ENCODE measurements at places on chromosomes 4 and X. TPM values are rescaled to one million over a fixed set of nuclear protein-coding genes. Genes with fewer than 3 reads are reported as not detected.

WNK3 gene
- 0.61 TPM for total RNA-seq

FAM13A gene
- total RNA-seq: 80.3 TPM

TENM3 gene
- 0.18 TPM for total RNA-seq

ZCCHC12 gene
- 0.20 TPM for total RNA-seq

SYP gene
- 4.6 TPM for total RNA-seq

SETD7 gene
- total RNA-seq: 17.6 TPM

FAM47A gene
- total RNA-seq: not detected

GRCh38 chr4:139419388-139419914 lies 34.5 kb upstream of the RAB33B start:
- peak; percentile 15 for DNase-seq

DNA sequence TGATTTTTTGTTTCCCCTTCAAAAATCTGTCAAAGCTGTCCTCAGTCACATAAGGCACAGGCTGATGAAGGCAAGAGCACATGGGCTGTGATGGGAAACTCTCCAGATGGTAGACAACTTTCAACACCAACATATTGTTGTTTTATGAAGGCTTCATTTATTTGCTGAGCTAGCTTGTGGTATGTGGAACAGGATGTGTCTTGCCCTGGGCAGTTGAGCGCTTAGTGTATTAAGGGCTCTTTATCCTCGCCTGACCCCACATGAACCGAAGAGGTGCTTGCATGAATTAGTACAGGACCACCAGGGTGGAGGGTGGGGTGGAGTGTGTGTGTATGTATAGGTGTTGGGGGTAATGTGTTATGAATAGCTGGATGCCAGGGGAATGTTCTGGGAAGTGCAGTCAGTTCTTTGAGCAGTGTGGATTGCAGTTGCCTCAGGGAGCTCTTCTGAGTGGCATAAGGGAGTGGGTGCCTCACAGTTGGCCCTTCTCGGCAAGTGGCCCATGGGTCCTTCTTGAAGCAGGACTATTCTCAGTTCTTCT lies 103.1 kb downstream of the PHEX start:
- no peak for DNase-seq

- DNase-seq: no peak
Observed at GRCh38 chr4:180280726-180281297, 1962.4 kb upstream of the TENM3 start.

DNA sequence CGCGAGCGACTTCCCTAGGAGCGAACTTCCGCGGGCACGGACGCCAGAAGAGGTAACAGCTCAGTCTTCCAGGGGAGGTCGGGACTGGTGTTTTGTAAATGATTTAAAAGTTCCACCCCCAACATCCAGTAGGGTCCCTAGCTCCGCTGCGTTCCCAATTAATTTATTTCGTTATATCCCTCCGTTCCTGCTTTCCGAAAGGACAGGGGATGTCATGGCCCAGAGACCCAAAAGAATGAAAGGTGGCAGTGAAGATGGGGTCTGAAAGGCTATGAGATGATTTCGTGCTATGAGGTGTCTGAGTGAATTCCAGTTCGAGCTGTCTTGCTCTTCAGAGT lies 373 bp upstream of the SMIM43 start:
- DNase-seq: no peak

GRCh38 chr4:119300101-119300978 lies 21.6 kb downstream of the FABP2 start:
- DNase-seq: peak; percentile 97

GRCh38 chr4:7058792-7059191 lies 9.1 kb downstream of the GRPEL1 start:
- DNase-seq: no peak

- DNase-seq: no peak
Observed at GRCh38 chr4:178068136-178068535, 625.9 kb upstream of the AGA start.

DNA sequence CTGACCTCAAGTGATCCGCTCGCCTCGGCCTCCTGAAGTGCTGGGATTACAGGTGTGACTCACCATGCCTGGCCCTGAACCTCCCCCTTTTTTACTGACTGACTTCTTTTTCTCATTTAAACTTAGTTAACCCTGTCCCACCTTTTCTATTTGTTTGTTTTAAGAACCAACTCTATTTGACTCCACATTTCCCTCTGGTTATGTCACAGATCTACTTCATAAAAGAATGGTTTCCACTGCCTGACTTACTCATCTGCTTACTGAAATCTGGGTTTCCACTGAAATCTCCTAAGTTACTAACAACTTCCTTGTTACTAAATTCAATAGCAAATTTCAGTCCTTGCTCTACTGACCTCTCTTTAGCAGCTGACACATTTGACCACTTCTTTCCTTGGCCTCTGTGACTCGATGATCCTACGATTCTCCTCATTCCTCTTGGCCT lies 28.0 kb upstream of the NSUN7 start:
- no peak for DNase-seq

DNA sequence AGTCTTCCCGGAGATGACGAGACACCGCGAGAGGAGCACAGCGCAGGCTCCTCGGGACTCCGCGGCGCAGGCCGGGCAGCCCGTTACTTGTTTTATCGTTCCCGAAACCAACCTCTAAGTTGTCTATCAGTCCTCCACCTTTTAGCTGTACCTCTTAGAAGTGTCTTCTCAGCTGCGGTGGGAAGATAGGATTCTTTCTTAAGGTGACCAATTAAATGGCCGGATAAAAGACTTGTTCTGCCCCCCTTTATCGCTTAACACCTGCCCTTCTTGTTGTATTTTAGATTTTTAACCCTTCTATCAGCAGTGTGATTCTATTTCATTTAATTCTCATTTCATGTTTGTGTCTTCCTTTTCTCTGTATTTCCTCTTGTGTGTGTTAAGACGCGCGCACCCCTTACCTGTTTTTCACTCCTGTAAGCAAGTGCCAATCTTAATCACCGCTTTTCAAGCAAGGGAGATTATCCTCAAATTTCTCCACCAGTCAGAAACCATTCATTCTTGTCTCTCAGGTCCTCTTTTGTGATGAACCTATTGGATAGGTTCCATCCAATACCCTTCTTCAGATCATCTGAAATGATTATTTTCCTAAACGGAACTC lies at the start of gene SLC9B2:
TSS of gene SLC9B2 (minus strand) at position 15 of the 601 bp plus-strand sequence. CDS start 9,211 bp downstream, outside the sequence.
- no peak for DNase-seq

DNA sequence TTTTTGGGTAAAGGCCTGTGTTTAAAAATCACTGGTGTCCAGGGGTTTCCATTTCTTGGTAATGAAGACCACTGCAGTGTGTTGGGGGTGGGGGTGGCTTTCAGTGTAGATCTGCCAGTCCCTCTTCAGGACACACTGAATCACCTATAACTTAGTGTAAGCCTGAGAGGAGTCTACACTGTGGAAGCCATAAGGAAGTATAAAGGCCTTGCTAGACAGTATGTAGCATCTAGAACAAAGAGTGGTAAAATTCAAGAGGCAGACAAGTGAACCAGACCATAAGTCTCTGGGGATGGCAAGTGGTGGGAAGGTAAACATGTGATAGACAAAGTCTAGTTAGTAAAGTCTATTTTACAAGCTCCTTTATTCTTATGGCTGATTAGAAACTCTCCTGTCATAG lies 191.8 kb downstream of the CCNG2 start:
- DNase-seq: no peak

- DNase-seq: peak; percentile 68
Observed at GRCh38 chr4:6763330-6763851, 19.1 kb upstream of the KIAA0232 start.

DNA sequence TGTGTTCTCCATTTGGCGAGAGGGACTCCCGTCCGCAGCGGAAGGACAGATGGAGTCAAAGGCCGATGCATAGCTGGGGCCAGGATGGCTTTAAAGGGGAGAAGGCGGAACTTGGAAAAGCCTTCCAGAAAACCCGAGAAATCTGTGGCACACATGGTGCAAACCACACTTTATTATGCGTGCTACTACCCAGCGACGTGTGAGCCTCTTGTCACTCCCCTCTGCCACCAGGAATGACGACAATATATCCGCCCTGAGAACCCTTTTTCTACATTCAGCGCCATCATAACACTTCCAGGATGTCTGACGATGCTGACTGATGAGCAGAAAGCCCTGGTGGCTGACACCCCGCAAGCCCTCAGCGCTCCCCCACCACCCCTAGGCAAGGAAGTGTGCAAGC lies 689 bp upstream of the DCHS2 start:
- DNase-seq: no peak

- no peak for DNase-seq
Observed at GRCh38 chr4:88857588-88857987, 160.0 kb upstream of the NAP1L5 start.

- DNase-seq: no peak
Observed at GRCh38 chrX:145630806-145631435, 186.7 kb upstream of the SLITRK2 start.

GRCh38 chr4:144565527-144566195 lies 80.3 kb upstream of the HHIP start:
- DNase-seq: no peak

GRCh38 chr4:26131711-26132110 lies 189.1 kb upstream of the RBPJ start:
- DNase-seq: no peak

DNA sequence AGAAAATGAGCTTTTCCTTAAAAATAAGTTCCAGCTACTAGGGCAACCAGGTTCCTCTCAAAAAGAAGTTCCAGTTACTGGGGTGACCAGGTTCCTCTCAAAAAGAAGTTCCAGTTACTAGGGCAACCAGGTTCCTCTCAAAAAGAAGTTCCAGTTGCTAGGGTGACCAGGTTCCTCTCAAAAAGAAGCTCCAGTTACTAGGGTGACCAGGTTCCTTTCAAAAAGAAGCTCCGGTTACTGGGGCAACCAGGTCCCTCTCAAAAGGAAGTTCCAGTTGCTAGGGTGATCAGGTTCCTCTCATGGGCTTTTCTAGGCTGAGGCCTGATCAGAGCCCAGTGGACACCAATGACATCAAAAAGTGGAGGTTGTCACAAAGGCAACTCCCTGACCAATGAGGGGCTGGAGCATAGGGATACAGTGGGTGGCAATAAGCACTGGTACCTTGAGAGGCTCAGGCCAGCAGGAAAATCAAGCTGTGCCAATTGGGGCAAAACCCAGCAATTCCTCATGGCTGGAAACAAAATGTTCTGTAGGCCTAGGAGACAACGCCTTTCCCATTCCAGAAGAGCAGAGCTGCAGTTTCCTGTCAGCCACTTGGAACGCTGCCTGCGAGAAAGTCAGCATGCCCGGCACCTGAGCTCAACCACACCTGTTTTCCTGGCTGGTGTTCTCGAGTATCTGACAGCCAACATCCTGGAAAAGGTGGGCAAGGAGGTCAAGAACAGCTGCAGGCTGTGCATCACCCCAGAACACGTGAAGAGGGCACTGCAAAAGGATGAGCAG lies 12.3 kb upstream of the SYTL5 start:
- DNase-seq: peak; percentile 78

DNA sequence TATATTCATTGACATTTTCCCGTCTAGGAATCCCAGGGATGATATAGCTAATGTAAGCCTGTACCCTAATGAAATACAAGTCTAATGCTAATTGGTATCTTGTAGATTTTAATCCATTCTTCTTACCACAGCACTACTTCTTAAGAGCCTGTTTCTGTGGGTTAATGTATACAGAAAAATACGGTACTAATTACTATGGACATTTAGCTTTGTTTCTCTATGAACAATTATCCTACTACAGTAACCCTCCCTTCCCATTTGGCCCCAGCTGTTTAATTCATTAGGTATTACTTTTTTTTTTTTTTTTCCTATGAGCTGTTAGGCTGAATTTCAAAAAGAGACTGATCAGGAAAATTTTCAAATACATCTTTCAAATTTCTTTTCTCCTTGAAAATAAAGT lies 245.1 kb upstream of the SLC7A11 start:
- DNase-seq: no peak

DNA sequence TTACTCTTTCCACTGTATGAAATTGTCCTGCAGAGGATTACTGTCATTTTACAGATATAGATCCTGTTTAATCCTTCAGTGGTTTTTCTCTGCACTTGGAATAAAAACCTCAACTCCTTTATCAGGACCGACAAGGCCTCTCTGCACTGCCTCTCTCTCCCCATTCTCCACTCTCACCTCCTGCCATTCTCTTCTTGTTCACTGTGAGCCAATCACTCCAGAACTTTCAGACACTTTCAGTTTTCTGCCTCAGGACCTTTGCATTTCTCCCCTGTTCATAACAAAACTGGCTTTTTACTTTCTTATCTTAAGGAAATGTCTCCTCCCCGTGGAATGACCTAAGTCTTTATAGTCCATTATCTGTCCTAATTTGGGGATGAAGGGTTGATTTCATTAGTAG lies 137.3 kb downstream of the ELOVL6 start:
- no peak for DNase-seq

GRCh38 chr4:168139336-168139735 lies 47.0 kb downstream of the ANXA10 start:
- no peak for DNase-seq
